ENCODE measurements at places on chromosomes 5 and 9.

DNA sequence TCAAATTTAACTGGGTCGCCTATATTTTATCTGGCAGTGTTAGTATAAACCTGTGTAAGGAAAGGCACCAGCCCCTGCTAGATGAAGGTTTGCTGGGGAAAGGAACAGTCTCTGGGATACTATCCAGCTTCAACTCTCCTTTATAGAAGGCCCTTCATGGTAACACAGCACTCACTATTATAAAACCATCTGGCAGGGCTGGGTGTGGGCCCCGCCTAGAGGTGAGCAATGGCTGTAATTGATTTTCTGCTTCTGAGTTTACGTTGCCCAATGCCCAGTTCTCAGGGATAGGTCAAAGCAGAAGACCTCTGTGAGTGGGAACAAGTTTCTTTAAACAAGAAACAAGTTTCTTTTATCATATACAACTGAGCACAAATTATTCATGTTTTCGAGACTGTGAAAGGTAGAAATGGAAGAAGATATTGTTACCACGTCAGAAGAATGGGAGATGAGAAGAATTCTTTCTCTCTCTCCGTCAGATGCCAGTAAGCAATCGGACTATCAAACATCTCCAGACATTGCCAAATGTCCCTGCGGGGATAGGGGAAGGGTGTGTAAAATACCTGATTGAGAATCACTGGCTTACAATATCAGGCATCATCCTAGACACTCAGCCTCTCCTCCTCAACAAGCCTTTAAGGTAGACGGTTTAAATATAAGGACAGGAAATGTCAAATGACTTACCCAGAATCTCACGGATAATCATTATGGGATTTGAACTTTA lies 205.9 kb downstream of the PDZD2 start:
- DNase-seq = no peak

- DNase-seq = no peak
Observed at GRCh38 chr5:129244478-129244877, 149.9 kb downstream of the ISOC1 start.

- no peak for DNase-seq
Observed at GRCh38 chr9:88197016-88197415, 58.7 kb upstream of the SPATA31C2 start.

DNA sequence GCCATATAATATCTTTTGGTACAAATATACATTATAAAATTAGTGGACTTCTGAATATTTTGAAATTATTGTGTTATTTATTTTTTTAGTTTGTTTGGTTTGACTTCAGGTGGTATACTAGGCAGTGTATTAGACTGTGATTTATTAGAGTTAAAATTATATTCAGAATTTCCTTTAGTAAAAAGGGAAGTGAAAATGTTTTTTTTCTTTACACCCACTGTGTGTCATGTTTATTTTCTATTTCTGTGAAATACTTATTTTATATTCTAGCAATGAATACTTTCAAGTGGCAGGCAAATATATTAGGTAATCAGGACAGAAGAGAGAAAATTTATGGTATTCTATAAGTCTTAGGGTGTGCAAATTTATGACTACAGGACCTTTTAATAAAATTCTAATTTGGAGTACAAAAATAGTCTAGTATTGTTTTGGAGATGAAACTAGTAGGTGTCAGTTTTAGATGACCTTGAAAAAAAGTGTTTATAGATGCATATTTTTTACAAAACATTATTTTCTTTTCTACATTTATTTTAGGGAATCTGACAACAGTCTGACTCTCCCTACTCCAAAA lies 8.8 kb downstream of the CSNK1G3 start:
- peak; percentile 41 for DNase-seq

- no peak for DNase-seq
Observed at GRCh38 chr9:12760758-12761157, 14.1 kb upstream of the LURAP1L start.

DNA sequence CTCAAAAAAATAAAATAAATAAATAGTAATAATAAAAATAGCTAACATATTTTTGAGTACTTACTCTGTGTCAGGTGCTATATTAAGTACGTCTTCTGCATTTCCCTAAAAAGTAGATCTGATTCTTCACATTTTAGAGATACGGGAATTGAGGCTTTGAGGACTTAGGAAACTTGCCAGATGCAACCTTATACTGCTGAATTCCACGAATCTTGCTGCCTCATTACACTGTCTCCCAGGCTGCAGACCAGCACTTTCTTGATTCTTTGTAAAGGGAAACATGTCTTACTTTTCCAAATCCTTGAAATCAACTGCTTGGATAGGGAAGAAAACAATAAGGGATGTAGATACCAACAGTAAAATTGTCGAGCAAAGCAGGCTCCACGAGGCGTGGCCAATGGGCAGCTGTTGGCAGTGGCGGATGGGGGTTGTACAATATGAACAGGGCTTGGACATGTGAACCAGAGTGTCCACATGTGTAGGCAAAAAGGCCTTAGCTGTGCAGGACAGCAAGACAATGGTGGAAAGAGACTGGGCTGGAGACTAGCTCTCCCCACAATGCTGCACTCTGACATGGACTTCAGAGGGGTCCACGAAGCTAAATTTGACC lies 124.3 kb upstream of the RAI14 start:
- DNase-seq = no peak

- DNase-seq = no peak
Observed at GRCh38 chr5:124927735-124928134, 181.3 kb upstream of the ZNF608 start.

DNA sequence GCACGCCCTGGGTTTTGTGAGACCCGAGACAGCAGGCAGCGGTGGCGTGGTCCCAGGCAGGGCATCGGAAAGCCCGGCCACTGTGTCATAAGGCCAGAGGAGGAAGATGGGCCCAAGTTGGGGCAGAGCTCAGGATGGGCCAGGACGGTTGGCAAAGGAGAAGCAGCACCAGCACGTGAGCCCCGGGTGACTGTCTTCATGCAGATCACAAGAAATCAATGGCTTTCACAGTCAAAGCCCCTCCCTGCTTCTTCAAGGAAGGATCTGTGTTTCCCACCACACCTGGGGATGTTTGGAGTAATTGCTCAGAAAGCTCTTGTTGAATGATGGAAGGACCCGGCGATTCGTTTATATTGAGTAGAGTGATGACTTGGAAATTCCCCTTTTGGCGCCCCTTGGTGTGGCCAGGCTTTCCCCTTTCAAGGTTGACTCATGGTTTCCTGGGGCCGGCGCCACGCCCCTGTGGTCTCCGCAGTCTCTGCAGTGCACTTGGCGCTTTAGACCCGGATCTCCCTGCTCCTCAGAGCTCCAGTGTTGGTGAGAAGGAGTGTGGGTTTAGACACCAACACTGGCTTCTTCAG lies 52.1 kb downstream of the IL31RA start:
- no peak for DNase-seq

DNA sequence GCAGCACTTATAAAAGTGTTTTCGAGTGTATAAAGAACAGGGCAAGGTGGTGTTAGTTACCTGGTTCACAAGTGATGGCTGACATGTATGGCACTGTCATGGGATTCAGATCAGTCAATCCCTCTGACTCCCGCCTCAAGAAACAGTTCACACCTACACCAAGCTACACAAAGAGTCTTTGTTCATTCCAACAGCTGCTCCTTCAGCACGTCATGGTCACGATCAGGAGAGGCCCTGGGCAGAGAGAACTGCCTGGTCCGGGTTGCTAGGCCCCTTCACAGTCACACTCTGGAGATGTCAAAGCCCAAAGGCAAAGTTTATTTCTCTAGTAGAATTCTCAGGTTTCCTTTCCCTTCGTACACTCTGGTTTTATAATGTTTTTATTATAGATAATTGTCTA lies 426.7 kb downstream of the ZSWIM6 start:
- DNase-seq = no peak
